ENCODE measurements at places on chromosomes 7 and 10. TPM values are rescaled to one million over a fixed set of nuclear protein-coding genes. Genes with fewer than 3 reads are reported as not detected.

Gene NUTM2E
- not detected for total RNA-seq

Gene SMIM30
- 22.2 TPM for total RNA-seq

Gene HOXA4
- total RNA-seq, result 0.75 TPM

Gene BTBD16
- total RNA-seq, result 0.98 TPM

Gene FXYD4
- total RNA-seq, result not detected

Gene DNA2
- total RNA-seq, result 18.9 TPM

Gene CC2D2B
- 0.20 TPM for total RNA-seq

Gene CPA2
- total RNA-seq, result not detected

Gene SFXN3
- 5.4 TPM for total RNA-seq

Gene EBLN1
- total RNA-seq, result not detected

Gene GFRA1
- total RNA-seq, result 38.3 TPM

Gene C10orf71
- 0.12 TPM for total RNA-seq

Gene GPR26
- not detected for total RNA-seq

Gene UMAD1
- total RNA-seq, result 9.2 TPM

Gene CALML5
- not detected for total RNA-seq

Gene RPP38
- 7.8 TPM for total RNA-seq

Gene PIP
- total RNA-seq, result not detected

Gene AOAH
- total RNA-seq, result 6.5 TPM

Gene ADD3
- 71.3 TPM for total RNA-seq

Gene NEBL
- 1.2 TPM for total RNA-seq

Gene NACAD
- not detected for total RNA-seq

Gene IDI2
- total RNA-seq, result not detected

Gene PDCD4
- 105 TPM for total RNA-seq

Gene CRYGN
- total RNA-seq, result not detected

Gene ITGB8
- 0.70 TPM for total RNA-seq

Gene FASTK
- total RNA-seq, result 41.8 TPM

Gene DLD
- 60.7 TPM for total RNA-seq

Gene CASP7
- 12.4 TPM for total RNA-seq

Gene TEX47
- total RNA-seq, result not detected

Data from right lobe of liver (tissue), 6 donors.